Activated gamma-delta T cell treated with anti-CD3 and anti-CD28 coated beads, Interleukin-2, amount 50 U/mL, for 16 hours (primary cell): ENCODE measurements at places on chromosomes 12 and 14.

GRCh38 chr12:19648591-19648990 is 209.3 kb downstream of the AEBP2 start:
- no peak for DNase-seq

DNA sequence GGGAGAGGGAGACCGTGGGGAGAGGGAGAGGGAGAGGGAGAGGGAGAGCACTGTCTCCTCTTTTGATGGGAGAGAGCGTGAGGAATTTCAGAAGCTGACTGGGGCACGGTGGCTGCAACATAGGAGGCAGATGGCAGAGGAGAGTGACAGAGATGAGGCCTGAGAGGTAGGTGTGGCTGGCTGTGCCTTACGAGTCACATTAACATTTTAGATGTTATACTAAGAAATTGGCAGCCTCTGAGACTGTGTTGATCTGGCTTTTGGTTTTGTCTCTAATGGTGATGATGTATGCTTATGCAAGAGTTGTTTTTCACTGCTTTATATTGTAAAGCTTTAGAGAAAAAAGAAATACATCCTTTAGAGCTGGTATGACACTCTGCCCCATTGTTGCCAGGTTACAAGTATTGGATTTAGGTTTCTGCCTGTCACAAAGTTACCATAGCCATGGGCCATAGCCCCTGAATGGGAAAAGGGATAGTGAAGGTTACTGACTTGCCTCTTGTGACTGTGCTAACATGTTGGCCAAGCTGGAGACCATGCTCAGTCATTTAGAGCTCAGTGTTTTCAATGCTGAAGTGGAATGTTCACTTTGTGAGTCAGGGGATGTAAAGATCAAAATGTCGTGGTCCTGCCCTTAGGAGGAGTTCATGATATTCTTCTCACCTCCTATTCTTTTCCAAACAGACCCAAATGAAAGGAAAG is 186.2 kb downstream of the SYNE2 start:
- DNase-seq = no peak

- DNase-seq = no peak
These were observed 20.1 kb downstream of the PACS2 start for GRCh38 chr14:105334383-105335230.

DNA sequence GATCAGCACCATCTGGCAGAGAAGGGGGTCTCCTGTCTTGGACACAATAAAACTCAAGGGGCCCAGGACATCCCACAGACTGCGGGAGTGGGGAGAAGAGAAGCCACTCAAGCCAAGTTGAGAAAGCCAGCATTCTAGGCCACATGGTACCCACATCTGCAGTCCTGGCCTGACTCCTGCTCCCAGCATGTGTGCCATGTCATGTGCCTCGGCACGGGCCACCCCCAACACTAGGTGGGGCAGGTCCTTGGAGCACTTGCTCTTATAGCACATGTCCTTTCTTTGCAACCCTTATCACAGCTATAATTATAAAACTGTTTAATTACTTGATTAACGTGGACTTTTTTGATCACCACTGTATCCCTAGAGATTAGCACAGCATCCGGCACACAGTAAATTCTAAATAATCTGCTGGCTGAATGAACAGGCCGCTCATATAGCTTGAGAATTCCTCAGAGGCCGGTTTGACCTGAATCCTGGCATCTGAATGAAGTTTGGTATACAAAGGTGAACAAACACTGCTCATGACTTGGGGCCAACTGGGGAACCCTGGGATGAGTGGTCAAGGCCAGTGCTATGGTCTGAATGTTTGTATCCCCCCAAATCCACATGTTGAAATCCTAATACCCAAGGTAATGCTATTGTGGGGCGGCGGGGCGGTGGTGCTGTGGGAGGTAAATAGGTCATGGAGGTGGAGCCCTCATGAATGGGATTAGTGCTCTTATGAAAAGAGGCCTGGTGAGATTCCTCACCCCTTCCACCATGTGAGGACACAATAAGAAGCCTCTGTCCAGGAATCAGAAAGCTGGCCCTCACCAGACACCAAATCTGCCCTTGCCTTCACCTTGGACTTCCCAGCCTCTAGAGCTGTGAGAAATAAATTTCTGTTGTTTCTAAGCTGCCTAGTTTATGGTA is 6.6 kb downstream of the NCKAP5L start:
- no peak for DNase-seq

GRCh38 chr14:65287264-65288131 is 125.0 kb upstream of the FUT8 start:
- peak; percentile 32 for DNase-seq

- DNase-seq = no peak
These were observed 58.8 kb upstream of the AP4S1 start for GRCh38 chr14:30966415-30967363.

DNA sequence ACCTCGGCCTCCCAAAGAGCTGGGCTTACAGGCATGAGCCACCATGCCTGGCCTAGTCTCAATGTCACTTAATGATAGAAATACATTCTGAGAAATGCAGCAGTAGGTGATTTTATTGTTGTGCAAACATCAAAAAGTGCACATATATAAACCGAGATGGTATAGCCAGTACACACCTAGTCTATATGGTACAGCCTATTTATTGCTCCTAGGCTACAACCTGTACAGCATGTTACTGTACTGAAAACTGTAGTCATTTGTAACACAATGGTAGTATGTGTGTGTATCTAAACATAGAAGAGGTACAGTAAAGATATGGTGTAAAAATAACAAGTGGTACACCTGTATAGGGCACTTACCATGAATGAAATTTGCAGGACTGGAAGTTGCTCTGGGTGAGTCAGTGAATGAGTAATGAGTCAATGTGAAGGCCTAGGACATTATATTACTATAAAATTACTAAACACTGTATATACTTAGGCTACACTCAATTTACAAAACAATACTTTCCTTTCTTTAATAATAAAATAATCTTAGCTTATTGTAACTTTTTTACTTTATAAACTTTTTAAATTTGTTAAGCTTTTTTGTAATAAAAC is 166.7 kb upstream of the SYT1 start:
- DNase-seq = no peak

GRCh38 chr12:76883811-76884210 is 5.0 kb upstream of the CSRP2 start:
- no peak for DNase-seq

- no peak for DNase-seq
These were observed 32.9 kb downstream of the SYNE3 start for GRCh38 chr14:95483309-95484165.

- DNase-seq = no peak
These were observed 65.9 kb downstream of the CMKLR1 start for GRCh38 chr12:108273217-108273616.

GRCh38 chr14:69741055-69741454 is 25.9 kb upstream of the SRSF5 start:
- DNase-seq = no peak
